ENCODE measurements at places on chromosomes 1 and 21.

DNA sequence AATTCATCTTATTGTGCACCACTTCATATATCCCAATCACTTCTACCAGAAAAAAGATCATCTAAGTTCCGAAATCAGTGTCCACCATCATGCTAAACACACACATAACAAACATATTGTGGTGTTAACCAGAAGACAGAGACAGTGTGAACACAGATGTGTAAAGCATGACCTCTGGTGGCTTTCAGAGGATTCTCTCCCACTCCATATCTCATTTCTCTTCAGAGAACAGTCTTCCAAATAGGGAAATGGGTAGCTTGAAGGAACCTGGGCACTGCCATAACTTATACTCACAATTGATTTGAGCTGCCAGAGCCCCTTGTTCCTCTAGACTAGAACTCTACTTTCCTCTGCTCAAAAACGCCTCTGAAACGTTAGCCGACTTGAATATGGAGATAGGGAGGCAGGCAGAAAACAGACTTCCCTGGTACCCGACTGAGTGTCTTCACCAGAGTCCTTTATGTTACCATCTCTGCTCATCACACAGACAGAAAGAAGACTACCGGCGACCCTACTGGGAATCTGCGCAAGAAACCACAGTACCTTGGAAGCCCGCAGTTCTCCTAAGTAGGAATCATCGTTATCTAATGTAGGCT is 1.8 kb upstream of the ELAPOR1 start:
- no peak for DNase-seq

DNA sequence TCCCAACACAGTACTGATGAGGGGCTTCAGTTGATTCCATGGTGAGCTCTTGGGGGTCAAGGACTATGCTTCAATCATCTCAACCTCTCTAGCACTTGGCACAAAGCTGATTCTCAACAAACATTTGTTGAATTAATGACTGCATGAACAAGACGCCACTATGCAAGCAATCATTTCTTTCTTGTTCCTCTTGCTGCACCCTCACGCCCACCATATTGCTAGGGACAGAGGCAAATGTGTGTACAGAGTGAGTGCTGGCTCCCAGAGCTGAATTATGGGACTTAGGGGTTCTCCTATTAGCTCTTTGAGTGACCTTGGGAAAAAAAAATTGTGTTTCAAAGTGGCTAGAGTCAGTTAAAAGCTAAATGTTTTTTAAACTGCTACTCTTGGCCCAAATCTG is 2.5 kb downstream of the ADAR start:
- no peak for DNase-seq

DNA sequence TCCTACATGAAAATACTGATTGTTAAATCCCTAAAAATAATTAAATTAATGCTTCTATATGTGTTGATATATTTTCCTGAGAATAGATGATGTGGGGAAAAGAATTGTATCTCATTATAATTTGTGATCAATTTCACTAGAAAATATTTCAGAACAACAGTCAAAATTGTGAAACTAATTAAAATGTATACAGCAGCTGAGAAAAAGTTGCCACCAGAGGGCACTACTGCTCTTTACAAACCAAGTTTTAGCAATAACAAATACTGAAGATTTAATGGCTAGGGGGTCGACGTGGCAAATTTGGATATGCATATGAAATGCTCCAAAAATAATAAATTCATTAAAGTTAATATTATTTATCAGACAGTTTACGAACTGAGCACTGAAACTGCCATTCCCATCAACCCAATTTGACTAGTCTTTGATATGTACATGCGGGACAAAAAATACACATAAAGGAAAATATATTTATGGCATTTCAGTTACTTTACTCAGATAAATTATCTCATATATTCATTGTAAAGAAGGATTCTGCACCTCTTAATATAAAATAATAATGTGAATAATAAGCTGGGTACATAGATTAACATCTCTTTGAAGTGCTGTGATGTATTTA is 96.3 kb upstream of the TMPRSS15 start:
- DNase-seq: no peak

- no peak for DNase-seq
Measured at GRCh38 chr1:201051399-201051798, 27.9 kb upstream of the KIF21B start.

Data from right atrium auricular region (tissue), 2 donors.